ENCODE measurements at places on chromosomes 6 and 20.

DNA sequence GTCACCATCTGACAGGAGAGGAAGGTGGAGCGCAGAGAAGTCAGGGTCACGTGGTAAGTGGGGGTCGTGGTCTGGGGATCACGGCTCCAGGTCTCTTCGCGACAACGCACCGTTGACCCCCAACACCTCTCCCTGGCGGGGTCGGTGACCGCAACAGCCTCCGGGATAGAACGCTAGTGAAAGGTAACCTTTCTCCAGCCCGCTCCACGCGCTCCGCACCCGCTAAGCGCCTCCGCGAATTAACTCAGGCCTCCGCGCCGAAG lies 600 bp upstream of the SYNJ2 start:
- no peak for DNase-seq

- DNase-seq: peak; percentile 84
These were observed 65.8 kb upstream of the ARMC2 start for GRCh38 chr6:108782179-108783041.

- DNase-seq: no peak
These were observed 44.0 kb upstream of the DOK5 start for GRCh38 chr20:54431156-54431944.

DNA sequence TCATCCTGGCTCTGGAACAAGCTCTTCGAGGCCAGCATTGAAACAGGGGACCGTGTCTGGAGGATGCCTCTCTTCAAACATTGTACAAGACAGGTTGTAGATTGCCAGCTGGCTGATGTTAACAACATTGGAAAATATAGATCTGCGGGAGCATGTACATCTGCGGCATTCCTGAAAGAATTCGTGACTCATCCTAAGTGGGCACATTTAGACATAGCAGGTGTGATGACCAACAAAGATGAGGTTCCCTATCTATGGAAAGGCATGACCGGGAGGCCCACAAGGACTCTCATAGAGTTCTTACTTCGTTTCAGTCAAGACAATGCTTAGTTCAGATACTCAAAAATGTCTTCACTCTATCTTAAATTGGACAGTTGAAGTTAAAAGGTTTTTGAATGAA lies 3.6 kb upstream of the CDKN1A start:
- DNase-seq: no peak

DNA sequence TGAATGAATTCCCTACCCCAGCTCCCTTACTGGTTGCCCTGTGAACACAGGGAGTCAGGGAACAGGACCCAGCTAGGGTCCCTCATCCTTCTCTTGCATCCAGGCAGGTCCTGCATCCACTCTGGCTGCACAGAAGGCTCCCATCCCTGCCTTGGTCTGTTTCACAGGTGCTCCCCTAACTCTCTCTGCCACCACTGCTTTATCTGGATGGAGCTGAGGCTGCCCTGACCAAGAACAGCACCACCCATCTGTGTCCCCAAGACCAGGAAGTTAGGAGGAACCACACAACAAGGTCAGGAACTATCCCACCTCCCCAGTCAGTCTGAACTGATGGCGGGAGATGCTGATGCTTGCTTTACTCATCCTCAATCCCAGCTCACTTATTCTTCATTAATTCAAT lies 16.2 kb upstream of the HLA-G start:
- DNase-seq: no peak

GRCh38 chr6:99416226-99416625 lies 8.9 kb downstream of the PNISR start:
- no peak for DNase-seq

GRCh38 chr6:83884523-83884922 lies 25.0 kb downstream of the CYB5R4 start:
- no peak for DNase-seq

GRCh38 chr6:11645016-11645415 lies 107.5 kb downstream of the TMEM170B start:
- no peak for DNase-seq

- no peak for DNase-seq
These were observed 153.0 kb downstream of the REV3L start for GRCh38 chr6:111329882-111330633.

- no peak for DNase-seq
These were observed 71.3 kb upstream of the GNRH2 start for GRCh38 chr20:2972126-2972525.

DNA sequence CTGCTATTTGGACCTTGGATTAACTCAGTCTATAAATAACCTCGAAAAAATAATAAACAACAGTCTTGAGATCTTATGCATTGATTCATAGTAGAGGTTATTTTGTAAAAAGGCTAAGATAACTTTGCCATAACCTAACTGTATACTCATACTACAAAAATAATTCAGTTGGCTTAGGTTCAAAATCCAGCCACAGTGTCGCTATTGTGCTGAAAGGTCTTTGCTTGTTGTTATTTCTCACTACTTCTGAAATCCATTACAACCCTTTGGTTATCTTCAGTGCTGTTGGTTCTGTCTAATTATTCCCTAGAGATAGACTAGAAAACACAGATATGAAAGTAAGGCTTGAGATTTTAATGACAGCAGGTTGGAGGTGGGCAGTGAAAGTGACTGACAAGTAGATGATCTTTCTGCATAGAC lies 74.4 kb downstream of the MKKS start:
- DNase-seq: no peak

- no peak for DNase-seq
These were observed 29.4 kb upstream of the SYNCRIP start for GRCh38 chr6:85672050-85672449.

GRCh38 chr6:8029243-8029870 lies 34.8 kb downstream of the BLOC1S5 start:
- no peak for DNase-seq

All from uterus (tissue), 4 donors.